ENCODE measurements at places on chromosomes 13 and 19. TPM values are rescaled to one million over a fixed set of nuclear protein-coding genes. Genes with fewer than 3 reads are reported as not detected.

The LILRB3 gene
- total RNA-seq, result not detected

The NCCRP1 gene
- total RNA-seq, result not detected

The SRRM5 gene
- 0.10 TPM for total RNA-seq

The ZNF383 gene
- 3.3 TPM for total RNA-seq

The MAST1 gene
- total RNA-seq, result not detected

The ZNF491 gene
- total RNA-seq, result 0.67 TPM

The MYO16 gene
- total RNA-seq, result not detected

The FFAR1 gene
- total RNA-seq, result not detected

The PABPC3 gene
- total RNA-seq, result 0.25 TPM

The CTXN1 gene
- 6.1 TPM for total RNA-seq

The SYT3 gene
- not detected for total RNA-seq

The LSM14A gene
- 92.3 TPM for total RNA-seq

The GPR183 gene
- not detected for total RNA-seq

The RFPL4AL1 gene
- total RNA-seq, result not detected

The F10 gene
- 21.3 TPM for total RNA-seq

The ZNF575 gene
- total RNA-seq, result 2.7 TPM

The OR7A5 gene
- total RNA-seq, result not detected

The CAMSAP3 gene
- total RNA-seq, result not detected

The ARHGEF7 gene
- total RNA-seq, result 40.3 TPM

The ONECUT3 gene
- total RNA-seq, result not detected

The ZNF99 gene
- total RNA-seq, result not detected

The CPB2 gene
- total RNA-seq, result not detected

The GPC6 gene
- total RNA-seq, result 2.2 TPM
